ENCODE measurements at places on chromosomes 7 and 10.
A peak's percentile ranks its signal among the peaks of the same experiment; 100 is the strongest.

DNA sequence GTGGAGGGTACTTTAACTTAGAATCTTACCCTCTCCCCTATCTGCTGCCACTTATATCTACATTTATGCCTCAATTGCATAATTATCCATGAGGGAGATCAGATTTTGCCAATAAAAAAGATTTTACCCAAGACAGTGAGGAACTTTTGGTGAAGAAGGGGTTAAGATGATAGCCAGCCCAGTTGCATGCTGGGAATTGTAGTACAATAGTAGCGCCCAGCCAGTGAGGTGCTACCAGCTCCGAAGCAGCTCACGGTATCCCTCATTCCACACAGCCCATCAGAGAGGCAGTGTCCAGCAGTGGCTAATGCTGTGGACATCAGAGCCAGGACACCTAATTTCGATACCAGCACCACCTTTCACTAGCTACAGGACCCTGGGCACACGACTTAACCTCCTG lies 5.9 kb upstream of the LGI1 start:
- no peak for DNase-seq

GRCh38 chr7:126699707-126700106 lies 553.0 kb downstream of the GRM8 start:
- DNase-seq, result no peak

DNA sequence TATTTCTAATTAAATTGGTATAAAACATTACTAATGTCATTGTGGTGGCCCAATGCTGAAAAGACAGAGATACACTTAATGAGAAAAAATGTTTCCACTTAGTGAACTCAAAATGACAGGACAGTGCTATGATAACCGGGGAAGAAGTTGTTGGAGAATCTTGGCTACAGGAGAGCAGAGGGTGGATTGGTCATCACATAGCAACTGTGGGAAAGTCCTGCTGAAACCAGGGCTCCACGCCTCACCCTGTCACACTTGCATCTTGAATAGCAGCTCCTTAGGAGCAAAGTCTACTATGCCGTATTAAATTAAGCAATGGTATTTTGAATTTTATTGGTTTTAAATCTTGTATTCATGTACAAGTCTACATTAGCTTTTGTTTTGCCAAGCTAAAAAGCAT lies 225.5 kb downstream of the KLF6 start:
- DNase-seq, result no peak

- DNase-seq, result peak; percentile 5
These were observed 337.6 kb downstream of the CCSER2 start for GRCh38 chr10:84665883-84666463.

DNA sequence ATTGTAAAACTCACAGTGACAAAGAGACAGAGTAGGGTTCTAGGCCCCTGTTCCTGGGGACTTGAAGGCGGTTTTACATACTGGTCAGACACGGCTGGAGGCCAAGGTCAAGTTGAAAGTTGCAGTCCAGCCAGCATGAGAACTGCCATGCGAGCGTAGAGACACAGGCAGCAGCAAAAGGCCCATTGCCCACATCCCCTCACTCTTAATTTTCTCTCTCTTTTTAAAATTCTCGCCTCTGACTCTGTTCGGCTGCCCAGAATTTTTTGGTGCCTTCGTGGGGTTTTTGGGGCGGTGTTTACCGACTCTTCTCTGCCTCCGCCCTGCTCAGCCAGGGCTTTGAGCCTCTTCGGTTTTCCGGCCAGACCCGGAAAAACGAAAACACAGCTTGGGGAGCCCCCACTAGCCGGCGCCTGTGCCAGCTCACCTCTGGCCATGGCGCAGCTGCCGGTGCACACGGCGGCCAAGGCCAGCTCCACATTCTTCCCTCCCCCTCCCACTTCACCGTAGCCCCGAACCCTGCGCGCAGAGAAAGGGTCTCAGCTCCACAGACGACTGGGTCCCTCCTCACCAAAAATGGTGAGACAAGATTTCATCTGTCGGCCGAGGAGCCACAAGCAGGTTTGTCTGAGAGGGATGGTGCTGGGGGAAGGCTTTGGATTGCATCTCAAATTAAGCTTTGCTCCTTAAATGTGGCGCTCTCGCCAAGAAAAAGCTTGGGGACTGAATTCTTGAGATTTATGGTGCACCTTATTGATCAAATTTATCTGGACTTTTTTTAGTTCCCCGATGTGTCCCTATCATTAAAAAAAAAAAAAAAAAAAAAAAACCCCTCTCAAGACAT lies 2.3 kb upstream of the HOXA13 start:
- DNase-seq, result no peak

DNA sequence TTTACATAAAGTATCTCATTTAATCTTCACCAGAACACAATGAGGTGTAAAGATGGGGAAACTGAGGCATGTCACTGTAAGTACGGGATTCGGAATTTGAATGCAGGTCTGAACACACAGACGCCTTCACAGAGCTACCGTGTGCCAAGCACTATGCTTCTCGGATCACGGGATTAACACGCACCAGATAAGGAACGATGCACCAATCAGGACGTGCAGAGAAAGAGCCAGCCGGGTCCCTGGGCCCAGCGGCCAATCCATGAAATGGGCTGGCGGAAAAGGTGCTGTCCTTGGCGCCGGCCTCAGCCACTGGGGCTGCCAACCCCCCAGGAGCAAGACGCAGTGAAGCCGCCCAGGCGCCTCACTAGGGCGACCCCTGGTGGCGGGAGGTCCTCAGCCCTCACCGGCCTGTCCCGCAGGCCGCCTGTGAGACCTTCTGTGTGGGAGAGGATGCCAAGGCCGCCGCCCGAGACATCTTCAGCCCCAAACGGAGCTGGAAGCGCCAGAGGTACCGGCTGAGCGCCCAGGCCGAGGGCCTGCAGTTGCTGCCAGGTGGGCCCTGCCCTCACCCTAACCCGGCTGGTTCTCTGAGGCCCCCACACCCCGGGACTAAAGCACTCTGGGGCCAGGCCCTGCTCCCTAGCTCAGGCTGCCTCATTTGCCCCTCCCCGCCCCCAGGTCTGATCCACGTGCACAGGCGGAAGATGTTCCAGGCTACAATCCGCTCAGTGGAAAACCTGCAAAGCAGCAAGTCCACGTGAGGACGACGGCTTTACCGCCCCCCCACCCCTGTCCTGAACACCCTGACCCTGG lies 15.6 kb downstream of the ATG9B start:
- DNase-seq, result peak; percentile 66

DNA sequence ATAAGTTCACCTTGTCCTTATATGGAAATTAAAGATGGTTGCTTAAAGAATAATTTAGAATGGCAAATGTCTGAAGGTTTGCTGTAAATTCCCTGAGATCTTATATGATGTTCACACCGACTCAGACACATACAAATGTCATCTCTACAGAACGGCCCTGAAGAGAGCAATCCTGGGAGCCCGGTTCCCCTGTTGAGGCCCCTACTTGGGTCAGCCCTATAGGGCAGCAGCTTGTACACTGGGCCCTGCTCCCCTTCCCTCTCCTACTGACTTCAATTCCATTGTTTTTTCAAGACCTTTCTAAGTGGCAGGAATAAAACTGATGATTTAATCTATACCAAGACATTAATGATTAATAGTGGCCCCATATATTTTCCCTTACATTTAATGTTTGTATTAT lies 813.3 kb upstream of the C7orf33 start:
- DNase-seq, result no peak

- DNase-seq, result peak; percentile 27
These were observed 82.4 kb downstream of the ADCYAP1R1 start for GRCh38 chr7:31134246-31135188.

DNA sequence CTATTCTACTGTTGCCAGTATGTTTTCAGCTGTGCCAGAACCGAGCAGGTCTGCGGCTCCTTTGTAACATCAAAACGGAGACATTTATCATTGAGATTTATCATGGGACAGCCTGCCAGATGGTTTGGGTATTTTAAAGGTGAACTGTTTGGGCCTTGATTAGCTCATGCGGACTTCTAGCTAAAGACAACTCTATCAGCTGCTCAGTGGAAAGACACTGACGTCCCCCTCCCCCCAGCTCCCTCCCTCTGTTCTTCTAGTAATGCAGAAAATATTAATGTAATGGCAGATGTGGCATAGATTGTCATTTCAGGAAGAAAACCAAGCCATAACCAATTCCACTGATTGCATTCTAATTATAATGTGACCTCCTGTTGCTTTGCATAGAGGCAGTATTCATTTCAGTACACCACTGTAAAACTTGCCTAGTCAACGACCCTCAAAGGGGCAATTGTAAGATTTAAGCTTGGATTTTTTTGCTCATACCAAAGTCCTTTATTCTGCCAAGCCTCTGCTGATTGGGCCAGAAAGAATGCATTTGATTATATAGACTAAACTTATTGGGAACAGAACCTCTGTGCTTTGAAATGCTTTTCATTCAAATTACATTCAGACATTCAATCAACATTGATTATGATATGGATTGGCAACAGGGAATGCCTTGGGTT lies 966.8 kb downstream of the LRMDA start:
- DNase-seq, result no peak
